Uterus (tissue), 4 donors: ENCODE measurements at places on chromosomes 7 and 10. TPM values are rescaled to one million over a fixed set of nuclear protein-coding genes. Genes with fewer than 3 reads are reported as not detected.

Gene TMEM140
- 30.0 TPM for total RNA-seq

Gene HOXA5
- total RNA-seq = 61.0 TPM

Gene BTAF1
- total RNA-seq = 95.8 TPM

Gene SFRP5
- total RNA-seq = 0.24 TPM

Gene EPDR1
- 14.4 TPM for total RNA-seq

Gene TMEM273
- total RNA-seq = 8.5 TPM

Gene NANOS1
- 4.5 TPM for total RNA-seq

Gene FAM25C
- total RNA-seq = not detected

Gene SEC23IP
- 36.8 TPM for total RNA-seq

Gene FBXO24
- not detected for total RNA-seq

DNA sequence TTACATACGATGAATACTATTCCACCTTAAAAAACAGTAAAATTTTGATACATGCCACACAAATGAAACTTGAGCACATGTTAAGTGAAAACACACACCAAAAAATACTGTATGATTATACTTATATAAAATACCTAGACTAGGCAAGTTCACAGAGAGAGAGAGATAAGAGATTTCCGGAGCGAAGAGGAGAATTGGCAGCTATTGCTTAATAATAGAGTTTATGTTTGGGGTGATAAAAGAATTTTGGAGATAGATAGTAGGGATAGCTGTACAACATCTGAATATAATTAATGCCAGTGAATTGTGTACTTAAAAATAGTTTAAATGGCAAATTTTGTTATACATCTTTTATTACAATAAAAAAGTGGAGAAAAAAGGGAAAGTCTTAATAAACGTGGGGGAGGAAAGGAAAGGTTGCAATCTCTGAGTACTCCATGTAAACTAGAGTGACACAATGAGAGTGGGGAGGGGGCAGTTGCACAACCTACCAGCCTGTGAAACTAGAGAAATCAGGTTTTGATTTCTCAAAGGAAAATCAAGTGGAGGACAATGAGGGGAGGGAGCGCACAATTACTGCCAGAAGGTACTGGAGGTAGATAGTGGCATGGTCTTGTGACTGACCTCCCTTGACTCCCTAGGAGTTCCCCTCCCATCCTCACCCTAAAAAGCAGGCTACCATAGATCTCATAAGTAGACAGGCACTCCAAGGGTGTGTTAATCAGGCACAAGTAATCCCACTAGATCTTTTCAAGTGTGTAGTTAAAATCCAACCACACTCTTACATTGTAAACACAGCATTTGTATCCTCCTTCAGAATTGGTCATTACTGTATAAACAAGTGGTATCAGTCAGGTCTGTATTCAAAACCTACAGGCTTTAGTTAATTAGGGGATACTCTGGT is 31.6 kb upstream of the ANK3 start:
- no peaks in the 10 kb centered on the region for H3K36me3 ChIP-seq
- no peak overlapping the region for H3K4me3 ChIP-seq
- no peaks in the 10 kb centered on the region for H3K4me1 ChIP-seq
- DNase-seq = no peak

DNA sequence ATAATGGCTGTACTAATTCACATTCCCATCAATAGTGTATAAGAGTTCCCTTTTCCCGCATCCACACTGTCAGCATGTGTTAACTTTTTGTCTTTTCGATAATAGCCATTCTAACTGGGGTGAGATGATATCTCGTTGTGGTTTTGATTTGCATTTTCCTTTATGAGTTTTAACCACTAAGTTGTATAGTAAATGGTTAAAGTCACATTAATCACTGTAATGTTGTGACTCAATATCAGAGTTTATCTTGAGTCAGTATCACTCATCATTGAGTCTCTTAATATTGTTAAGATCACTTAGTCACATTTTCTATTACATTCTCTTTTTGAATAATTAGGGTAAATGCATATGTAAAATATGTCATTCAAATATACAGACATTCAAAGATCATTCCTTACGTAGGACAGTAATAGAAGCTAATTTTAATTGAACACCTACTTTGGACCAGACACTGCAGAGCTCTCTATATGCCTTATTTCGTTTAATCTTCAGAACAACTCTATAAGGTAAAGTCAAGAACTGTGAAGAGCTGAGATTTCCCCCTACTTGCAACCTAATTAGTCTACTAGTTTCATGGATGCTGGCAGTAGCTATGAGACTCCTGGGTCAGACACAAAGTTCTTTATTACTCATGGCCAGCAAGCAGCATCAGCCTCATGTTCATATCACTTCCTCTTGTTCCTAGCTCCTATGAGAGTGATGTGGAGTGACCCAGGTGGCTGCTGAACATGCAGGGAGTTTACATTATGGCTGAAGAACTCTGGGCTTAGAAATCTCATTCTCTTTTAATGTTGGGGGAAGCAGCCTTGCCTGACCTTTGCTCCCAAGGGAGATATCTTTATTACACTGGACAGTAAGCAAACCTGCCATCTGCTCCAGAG is 30.5 kb downstream of the CREB5 start:
- H3K27ac ChIP-seq = no peak overlapping the region
- no peaks in the 10 kb centered on the region for H3K36me3 ChIP-seq
- H3K27me3 ChIP-seq = no peaks in the 10 kb centered on the region
- no peak overlapping the region for H3K4me3 ChIP-seq

DNA sequence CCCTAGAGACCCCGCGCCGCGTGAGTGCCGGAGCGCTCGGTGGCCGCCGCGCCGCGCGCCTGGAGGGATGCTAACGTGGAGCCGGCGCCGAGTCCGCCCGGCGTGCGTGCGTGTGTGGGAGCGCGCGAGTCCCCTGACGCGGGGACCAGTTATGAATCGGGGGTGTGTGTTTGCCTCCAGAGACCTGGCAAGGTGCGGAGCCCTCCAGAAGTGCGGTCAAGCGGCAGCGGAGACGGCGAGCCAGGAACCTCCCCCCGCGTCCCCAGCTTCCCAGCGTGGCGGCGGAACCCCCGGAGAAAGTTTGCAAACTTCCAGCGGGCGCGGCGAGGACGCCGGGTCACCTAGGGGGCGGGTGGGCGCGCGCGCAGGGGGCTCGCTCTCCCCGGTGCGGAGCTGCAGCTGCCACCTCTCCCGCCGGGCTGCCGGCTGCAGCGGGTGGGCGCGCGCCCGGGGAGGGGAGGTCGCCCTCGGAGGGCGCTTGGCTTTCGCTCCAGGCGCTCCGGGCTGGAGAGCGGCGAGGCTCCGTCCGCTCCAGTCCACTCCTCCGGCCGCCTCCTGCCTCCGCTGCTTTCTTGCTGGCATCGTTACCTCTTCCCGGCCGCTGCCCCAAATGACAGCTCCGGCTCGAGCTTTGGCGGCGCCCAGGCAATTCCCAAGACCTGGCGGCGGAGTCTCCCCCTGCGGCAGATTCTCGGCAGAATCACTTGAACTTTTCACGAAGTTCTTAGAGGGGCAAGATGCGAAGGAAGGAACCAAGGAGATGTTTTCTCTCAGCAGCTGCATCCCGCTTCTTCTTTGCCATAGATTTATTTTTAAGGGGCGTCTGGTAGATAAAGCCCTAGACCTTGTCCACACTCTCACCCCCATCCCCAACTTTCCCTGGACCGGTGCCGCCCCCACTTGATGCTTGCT is 2.3 kb upstream of the CREB5 start:
- no peaks in the 10 kb centered on the region for H3K4me1 ChIP-seq
- peak overlapping the region; percentile 50 for H3K4me3 ChIP-seq
- H3K27me3 ChIP-seq = no peaks in the 10 kb centered on the region
- H3K27ac ChIP-seq = peak overlapping the region; percentile 98
- no peaks in the 10 kb centered on the region for H3K36me3 ChIP-seq
- peak; percentile 54 for DNase-seq

- DNase-seq = no peak
- no peaks in the 10 kb centered on the region for H3K4me1 ChIP-seq
- no peak overlapping the region for H3K27ac ChIP-seq
- H3K27me3 ChIP-seq = no peaks in the 10 kb centered on the region
- H3K36me3 ChIP-seq = no peaks in the 10 kb centered on the region
- H3K4me3 ChIP-seq = no peak overlapping the region
These were observed 4.7 kb upstream of the TEX36 start for GRCh38 chr10:125687507-125688185.

DNA sequence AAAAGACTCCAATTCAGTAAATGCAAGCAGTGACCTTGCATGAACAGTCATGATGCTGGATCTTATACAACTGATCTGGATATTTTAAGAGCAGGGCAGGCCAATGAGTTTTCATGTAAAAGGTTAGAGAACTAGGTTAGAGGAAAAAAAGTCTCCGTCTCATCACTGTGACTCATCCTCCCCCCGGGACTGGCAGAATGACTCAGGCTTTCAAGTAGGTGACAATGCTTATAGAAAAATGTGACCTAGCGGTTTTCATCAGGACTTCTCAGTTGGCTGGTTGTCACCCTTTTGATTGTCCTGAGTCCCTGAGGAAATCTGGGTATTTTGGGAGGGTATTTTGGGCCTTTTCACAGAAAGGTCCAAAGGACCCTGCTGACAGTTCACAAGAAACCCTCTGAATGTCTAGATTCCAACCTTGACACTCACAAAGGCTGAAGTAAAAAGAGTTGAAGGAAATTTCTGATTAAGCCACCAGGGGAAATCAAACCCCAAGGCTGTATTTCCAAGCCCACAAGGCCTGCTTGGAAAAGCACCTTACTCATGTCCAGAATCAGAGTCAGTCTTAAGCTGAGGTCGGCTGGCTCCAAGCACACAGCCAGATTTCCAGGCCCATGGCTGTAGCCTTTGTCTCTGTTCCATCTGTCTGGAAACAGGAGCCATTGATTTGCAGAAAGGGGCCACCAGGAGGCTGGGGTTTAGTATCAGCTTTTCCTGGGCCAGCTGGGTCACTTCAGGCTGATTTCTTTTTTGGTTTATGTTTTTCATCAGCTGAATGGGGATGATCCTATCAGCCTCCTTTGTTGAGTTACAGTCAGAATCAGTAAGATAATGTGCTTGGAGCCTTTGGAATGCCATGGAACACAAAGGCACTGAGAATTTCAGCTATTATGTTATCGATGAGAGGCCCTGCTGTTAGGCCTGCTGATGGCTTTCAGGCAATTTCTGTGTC is 226.4 kb upstream of the HABP2 start:
- H3K27me3 ChIP-seq = no peaks in the 10 kb centered on the region
- DNase-seq = peak; percentile 50
- H3K4me3 ChIP-seq = no peak overlapping the region
- no peaks in the 10 kb centered on the region for H3K36me3 ChIP-seq
- peak overlapping the region; percentile 49 for H3K27ac ChIP-seq

GRCh38 chr10:84204122-84204521 is 9.8 kb downstream of the CDHR1 start:
- H3K27me3 ChIP-seq = no peaks in the 10 kb centered on the region
- DNase-seq = no peak
- H3K36me3 ChIP-seq = no peaks in the 10 kb centered on the region
- H3K27ac ChIP-seq = no peak overlapping the region

DNA sequence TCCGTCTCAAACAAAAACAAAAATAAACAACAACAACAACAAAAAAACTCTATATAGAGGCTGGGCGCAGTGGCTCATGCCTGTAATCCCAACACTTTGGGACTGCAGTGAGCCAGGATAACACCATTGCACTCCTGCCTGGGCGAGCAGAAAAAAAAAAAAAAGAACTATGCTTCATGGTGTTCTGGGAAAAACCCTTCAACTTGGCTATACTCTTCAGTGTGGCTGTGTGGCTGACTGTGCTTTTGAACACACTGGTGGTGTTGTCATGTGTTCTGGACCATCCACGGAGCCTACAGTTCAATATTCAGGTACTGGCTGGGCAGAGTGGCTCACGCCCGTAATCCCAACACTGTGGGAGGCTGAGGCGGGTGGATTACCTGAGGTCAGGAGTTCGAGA is 26.5 kb downstream of the SNX8 start:
- H3K4me3 ChIP-seq = no peak overlapping the region
- H3K36me3 ChIP-seq = no peaks in the 10 kb centered on the region
- no peaks in the 10 kb centered on the region for H3K4me1 ChIP-seq

DNA sequence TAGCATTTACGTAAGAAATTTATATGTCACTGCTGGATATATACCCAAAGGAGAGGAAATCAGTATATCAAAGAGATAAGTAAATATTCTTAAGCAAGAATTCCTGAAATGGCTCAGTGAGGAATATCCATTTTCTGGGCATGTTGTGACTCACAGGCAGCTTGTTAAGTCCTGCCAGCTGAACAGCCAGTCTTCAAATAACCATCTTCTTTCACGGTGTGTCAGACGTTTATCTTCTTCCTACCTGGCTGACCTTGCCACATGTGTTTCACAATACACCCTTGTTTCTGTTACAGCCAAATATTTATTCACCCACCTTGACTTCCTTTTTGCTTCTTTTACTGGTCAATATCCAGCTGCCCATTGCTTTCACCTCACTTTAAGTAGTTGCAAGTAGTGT is 648.1 kb downstream of the ANKRD7 start:
- no peaks in the 10 kb centered on the region for H3K36me3 ChIP-seq
- H3K4me1 ChIP-seq = no peaks in the 10 kb centered on the region
- no peak overlapping the region for H3K4me3 ChIP-seq
- H3K27ac ChIP-seq = no peak overlapping the region

DNA sequence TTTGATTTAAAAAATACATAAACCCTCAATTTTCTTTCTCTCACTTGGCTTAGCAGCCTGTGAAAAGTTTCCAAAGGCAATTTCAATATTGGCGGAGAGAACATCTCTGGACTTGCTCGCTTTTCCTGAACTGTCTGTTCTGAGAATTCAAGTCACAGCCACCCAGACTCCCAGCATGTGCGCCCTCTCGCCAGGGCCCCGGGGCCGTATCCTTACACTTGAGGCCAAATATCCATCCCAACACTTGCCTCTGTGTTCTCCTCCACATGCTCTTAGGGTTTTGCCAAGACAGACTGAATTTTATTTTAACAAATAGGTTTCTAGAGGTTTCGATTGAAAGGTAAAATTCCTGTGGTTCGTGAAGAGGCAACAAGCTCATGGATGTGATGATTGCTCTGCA is 111.5 kb upstream of the GPR26 start:
- no peaks in the 10 kb centered on the region for H3K36me3 ChIP-seq
- H3K27me3 ChIP-seq = no peaks in the 10 kb centered on the region
- no peak overlapping the region for H3K27ac ChIP-seq
- H3K4me1 ChIP-seq = no peaks in the 10 kb centered on the region
- no peak for DNase-seq
- no peak overlapping the region for H3K4me3 ChIP-seq

DNA sequence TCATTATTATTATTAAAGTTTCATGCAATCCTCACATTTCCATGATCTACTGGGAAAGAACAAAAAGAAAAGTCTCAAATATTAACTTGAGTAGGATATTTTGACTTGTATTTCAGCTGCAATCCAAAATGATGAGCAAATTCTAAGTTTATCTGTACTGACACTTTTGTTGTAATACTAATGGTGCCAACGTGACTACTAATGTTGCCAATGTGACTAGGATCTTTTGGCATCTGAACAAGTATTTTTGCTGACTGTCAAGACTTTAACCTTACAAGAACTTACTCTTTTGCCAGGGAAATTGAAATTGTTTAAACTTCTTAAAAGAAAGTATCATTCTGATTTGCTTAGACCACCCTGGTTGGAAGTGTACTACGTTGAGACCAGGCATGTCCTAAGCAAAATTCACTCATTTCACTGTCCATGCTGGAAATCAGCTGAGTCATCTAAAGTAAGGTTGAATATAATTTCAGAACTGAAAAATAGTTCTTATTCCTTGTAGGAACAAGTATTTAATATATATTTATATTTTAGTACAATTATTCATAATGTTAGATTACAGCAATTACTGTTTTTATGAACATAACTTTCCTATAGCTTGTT is 78.5 kb upstream of the LYZL1 start:
- H3K27me3 ChIP-seq = no peaks in the 10 kb centered on the region
- H3K4me3 ChIP-seq = no peak overlapping the region
- H3K27ac ChIP-seq = no peak overlapping the region
- H3K36me3 ChIP-seq = no peaks in the 10 kb centered on the region
- H3K4me1 ChIP-seq = no peaks in the 10 kb centered on the region

- H3K27me3 ChIP-seq = no peaks in the 10 kb centered on the region
- no peak overlapping the region for H3K27ac ChIP-seq
- H3K36me3 ChIP-seq = no peaks in the 10 kb centered on the region
These were observed 102.7 kb downstream of the AGMO start for GRCh38 chr7:15459018-15459615.
